NCI-H446 (cell line): ENCODE measurements at places on chromosomes 2 and 18.

GRCh38 chr2:17591846-17592245 lies 51.4 kb downstream of the VSNL1 start:
- DNase-seq, result no peak

GRCh38 chr18:250685-251084 lies 17.2 kb downstream of the THOC1 start:
- DNase-seq, result peak; percentile 12

- no peak for DNase-seq
Measured at GRCh38 chr2:60535685-60536312, 17.7 kb downstream of the BCL11A start.

- DNase-seq, result no peak
Measured at GRCh38 chr2:161118722-161119121, 41.5 kb upstream of the TANK start.

DNA sequence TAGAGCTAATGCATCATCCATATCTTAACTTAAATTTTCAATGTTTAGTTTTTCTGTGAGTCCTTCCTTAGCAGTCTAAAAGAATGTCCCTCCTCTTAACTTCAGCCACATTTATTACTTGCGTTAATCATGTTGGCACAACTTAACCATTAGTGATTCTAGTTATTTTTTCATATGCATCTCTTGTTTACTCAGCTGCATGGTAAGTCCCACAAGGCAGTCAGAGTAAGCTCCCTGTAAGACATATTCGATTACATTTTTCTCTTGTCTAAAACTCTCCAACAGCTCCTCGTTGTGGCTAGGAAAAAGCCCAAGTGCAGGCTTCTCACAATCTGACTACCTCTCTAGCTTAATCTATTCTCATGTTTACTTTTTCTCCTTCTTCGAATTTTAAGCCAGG lies 2045.3 kb upstream of the PIK3C3 start:
- DNase-seq, result no peak

- DNase-seq, result no peak
Measured at GRCh38 chr2:223947711-223948205, 2.6 kb upstream of the WDFY1 start.

- DNase-seq, result no peak
Measured at GRCh38 chr2:70921839-70922234, 13.9 kb upstream of the ATP6V1B1 start.

DNA sequence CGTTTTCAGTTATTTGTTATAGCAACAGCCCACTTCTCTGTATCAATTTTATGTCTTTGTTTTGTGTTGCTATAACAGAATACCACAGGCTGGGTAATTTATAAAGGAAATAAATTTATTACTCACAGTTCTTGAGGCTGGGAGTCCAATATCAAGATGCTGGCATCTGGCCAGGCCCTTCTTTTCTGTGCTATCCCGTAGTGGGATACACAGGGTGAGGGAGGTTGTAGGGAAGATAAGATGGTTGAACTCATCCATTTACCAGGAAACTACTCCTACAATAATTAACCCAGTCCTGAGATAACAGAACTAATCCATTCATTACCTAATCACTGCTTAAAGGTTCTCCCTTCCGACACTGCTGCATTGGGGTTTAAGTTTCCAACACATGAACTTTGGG lies 220.7 kb downstream of the TPGS2 start:
- DNase-seq, result no peak

GRCh38 chr18:424071-424661 lies 76.3 kb downstream of the COLEC12 start:
- no peak for DNase-seq

DNA sequence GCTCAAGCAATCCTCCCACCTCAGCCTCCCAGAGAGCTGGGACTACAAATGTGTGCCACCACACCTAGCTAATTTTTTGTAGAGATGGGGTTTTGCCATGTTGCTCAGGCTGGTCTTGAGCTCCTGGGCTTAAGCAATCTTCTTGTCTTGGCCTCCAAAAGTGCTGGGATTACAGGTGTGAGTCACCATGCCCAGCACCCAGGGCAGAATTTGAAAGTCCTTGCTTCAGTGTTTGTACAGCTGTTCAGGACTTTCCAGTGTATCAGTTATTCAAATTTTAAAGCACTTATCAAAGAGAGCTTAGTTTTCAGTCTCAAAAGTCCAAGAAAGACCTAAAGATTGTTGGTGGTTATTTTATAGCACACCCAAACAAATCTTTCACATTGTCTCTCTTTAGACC lies 43.6 kb upstream of the VPS54 start:
- no peak for DNase-seq

- no peak for DNase-seq
Measured at GRCh38 chr2:169911119-169911518, 83.9 kb downstream of the UBR3 start.

GRCh38 chr2:239949075-239949474 lies 76.1 kb downstream of the NDUFA10 start:
- no peak for DNase-seq

DNA sequence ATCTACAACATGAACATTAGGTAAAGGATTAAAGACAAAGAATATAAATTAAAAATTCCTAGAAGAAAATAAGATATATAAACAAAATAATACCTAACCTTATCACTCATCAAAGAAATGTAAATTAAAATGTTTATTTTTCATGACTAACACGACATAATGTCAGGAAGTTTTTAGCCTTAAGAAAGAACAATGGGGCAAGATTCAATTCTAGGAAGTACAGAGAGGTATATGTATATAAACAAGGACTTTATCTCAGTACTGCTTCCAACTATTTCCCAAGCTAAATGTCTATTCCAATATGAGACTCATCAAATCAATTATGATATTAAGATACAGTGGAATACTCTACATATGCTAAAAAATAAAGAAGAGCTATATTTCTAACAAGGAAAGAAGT lies 44.1 kb downstream of the TTC21B start:
- no peak for DNase-seq

GRCh38 chr18:7840411-7840810 lies 273.3 kb downstream of the PTPRM start:
- no peak for DNase-seq

- DNase-seq, result no peak
Measured at GRCh38 chr2:105396254-105397024, 2.4 kb downstream of the FHL2 start.

DNA sequence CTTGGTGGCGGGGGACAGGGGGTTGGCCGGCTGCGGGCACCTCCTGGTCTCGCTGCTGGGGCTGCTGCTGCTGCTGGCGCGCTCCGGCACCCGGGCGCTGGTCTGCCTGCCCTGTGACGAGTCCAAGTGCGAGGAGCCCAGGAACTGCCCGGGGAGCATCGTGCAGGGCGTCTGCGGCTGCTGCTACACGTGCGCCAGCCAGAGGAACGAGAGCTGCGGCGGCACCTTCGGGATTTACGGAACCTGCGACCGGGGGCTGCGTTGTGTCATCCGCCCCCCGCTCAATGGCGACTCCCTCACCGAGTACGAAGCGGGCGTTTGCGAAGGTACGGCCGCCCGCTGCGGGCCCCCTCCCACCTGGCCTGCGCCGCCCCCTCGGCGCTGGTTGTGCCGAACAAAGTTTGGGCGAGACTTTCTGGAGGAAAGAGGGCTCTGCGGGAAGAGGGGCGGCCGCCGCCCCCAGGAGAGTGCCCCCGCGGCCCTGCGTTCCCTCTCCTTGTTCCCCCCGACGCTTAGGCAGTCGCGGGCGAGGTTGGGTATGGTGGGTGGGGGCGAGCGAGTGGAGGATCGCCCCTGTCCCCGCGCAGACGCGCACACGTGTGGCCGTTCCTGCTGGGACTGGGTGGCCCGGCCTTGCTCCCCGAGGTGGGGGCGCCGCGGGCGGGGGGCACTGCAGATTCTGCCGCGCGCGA lies 866 bp downstream of the CRIM1 start:
- no peak for DNase-seq

DNA sequence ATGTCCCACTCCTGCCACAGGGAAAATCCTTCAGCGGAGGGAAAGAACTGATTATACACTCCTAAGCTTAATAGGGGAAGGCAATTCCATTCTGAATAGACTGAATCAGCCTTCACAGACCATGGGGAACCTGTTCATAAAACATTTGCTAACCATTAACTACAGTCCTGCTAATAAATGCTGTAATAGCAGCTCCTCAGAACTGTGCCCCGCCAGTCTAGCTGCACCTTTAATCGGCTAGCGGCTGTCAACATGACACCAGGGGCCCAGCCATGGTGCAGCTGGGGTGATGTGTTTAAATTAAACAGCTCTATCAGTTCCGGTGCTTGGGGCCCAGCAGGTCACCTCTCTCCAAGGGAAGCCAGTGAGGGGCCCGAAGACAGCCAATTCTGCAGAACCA lies 77.8 kb downstream of the GALNT14 start:
- DNase-seq, result no peak

- no peak for DNase-seq
Measured at GRCh38 chr18:11004294-11004693, 145.1 kb downstream of the PIEZO2 start.

- DNase-seq, result no peak
Measured at GRCh38 chr2:141162314-141162713, 968.5 kb downstream of the LRP1B start.

GRCh38 chr18:48818329-48819254 lies 132.2 kb downstream of the SMAD7 start:
- DNase-seq, result no peak

DNA sequence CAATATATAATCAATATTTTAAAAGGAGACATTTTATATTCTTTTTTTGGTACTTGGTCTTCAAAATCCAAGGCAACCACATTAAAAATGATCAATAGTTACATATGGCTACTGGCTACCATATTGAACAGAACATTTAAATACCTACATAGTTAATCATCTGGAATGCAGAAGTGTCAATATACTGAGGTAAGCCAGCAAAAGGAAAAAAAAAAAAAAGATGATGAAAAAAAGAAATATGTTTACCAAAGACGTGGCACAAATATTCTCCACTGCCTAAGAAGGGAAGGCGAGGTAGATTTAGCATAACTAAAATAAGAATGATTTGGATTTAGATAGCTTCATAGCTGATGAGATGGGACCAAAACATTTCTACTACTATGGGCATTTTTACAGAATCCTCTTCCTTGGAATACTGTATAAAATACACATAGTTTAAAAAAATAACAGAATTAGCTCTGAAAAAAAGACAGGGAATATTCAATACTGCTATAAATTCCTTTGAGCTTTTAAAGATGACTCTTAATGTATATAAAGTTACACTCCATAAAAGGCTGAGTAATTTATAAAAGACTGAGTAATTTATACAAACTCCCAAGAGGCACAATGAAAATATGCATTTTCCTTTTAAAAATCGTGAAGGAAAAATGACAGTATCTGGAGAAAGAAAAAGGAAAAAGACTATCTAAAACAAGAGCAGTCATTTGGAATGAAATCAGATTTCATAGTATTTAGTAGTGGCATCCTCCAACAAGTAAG lies 63.5 kb downstream of the CDH2 start:
- DNase-seq, result no peak

- DNase-seq, result peak; percentile 50
Measured at GRCh38 chr2:23351388-23352141, 33.4 kb upstream of the KLHL29 start.

GRCh38 chr2:36717603-36718266 lies 21.2 kb downstream of the VIT start:
- DNase-seq, result no peak

- no peak for DNase-seq
Measured at GRCh38 chr2:29216609-29216909, 101.3 kb downstream of the CLIP4 start.

- DNase-seq, result no peak
Measured at GRCh38 chr2:201152999-201153815, 29.7 kb upstream of the CASP10 start.

DNA sequence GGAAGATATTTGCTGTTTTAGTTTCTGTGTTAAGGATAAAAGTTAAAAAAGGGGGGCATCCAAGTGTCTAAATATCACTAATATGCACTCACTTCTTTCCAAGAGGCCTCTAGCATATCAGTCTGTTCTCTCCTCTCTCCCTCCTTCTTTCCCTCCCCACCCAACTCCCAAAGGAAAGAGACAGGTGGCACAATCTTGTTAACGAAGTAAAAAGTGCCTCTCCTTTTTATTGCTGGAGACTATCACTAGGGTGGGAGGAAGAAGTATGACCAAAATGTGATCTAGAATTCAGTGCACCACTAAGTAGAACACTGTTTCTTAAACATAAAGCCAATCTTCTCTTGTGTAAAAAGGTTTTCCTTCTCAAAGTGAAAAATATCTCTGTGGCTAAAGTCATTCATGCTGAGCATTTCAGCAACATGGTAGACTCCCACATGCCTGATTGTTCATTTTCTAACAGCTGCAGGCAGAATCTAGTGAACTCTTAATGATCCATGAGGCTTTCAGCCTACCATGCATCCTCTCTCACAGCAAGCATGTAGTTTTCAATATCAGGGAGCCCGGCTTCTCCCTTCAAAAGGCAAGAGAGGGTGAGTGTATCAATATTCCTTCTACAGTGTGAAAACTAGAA lies 39.5 kb downstream of the RNU4ATAC start:
- no peak for DNase-seq

DNA sequence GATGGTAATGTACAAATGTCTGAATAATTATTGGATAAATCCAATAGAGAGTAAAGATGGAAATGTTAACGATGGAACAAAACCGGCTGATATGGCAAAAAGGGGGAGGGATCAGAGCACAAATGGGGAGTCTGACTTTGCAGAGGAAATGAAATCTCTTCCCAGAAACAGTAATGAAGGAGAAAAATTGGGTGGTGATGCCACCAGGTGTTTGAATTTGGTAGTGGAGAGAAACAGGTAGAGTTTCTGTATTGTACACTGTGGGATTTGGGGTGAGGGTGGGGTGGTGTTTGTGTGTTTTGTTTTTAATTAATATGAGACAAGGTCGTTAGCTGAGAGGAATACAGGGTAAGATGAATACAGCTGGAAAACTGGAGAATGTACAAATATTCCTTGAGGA lies 20.4 kb upstream of the XDH start:
- no peak for DNase-seq

- no peak for DNase-seq
Measured at GRCh38 chr2:88606371-88607030, 20.8 kb downstream of the EIF2AK3 start.

GRCh38 chr2:215384710-215385109 lies 51.2 kb downstream of the FN1 start:
- no peak for DNase-seq

DNA sequence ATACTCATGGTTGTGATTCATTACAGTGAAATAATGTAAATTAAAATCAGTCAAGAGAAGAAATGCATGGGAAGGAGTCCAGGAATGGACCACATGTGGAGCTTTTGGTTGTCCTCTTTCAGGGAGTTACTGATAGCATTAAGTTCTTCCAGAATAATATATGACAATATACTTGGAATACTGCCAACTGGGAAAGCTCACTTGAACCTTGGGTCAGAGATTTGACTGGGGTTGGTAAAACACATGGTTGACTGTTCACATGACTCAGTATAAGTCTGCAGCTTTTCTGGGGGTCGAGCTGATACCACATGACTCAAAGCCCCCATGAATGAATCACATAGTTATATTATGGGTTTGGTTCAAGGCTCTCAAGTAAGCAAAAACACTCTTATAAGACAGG lies 1109.0 kb upstream of the CHAC2 start:
- no peak for DNase-seq
